NCI-H524 treated with DMSO at 0.1 percent for 48 hours (cell line): ENCODE measurements at places on chromosomes 1 and 21.

DNA sequence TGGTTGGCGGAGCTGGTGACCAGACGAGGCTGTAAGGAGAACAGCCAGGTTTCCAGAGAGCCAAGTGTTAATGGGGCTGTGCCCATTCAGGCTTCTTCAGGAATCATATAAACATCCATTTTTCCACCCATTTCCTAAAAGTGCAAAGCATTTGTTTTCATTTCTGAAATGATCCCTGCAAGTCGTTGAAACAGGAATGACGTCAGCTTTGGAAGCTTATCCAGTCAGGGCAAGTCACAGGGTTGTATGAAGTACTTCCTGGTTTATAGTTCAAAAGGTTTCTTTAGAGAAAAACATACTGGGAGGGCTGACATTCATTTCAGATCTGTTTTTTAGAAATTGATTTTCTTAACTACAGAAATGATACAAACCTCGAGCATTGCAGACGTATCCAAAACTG lies 29.2 kb downstream of the IGSF5 start:
- no peak for DNase-seq

- no peak for DNase-seq
Measured at GRCh38 chr1:47002211-47002610, 21.3 kb upstream of the CYP4X1 start.

DNA sequence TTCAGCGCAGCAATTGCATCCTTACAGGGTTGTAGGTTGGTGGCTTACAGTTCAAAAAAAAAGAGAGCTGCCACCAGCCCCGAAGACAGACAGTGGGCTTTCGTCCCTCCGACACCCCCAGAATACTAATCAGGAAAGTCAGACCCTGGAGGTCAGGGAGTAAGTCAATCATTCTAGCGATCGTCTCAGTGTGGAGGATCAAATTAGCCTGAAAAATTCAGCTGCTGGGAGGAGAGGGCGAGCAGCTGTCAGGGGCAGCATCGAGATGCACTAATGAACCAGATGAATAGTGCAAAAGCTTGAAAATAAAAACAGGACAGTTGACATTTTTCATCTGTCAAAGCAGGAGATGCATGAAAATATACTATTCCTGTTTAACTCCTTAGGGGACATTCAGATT lies 138.4 kb downstream of the NEK7 start:
- no peak for DNase-seq

DNA sequence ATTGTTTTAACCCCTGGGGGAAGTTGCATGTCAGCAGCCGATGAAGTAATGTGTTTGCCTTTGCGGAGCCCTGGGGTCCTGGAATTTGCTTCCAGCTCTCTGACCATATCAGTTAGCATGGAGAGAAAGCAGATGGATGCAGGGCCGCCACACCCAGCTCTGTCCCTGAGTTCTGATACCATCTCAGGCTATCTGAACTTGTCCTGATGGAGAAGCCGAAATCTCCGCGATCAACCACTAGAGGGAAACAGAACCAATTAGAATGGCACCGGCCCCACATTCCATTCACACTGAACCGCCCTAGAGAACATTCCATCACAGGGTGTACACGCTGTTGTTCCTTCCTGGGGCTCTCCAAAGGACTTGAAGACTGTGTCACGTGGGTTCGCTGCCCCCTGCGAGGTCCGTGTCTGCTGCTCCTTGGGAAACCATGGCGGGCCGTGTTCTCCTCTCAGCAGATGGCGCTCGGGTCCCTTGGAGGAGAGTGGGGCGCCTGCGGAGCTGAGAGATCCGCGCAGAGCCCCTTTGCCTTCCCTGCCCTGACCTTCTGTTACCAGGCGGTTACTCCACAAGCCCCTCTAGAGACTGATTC lies 75.4 kb downstream of the ABCA4 start:
- DNase-seq = peak; percentile 48

DNA sequence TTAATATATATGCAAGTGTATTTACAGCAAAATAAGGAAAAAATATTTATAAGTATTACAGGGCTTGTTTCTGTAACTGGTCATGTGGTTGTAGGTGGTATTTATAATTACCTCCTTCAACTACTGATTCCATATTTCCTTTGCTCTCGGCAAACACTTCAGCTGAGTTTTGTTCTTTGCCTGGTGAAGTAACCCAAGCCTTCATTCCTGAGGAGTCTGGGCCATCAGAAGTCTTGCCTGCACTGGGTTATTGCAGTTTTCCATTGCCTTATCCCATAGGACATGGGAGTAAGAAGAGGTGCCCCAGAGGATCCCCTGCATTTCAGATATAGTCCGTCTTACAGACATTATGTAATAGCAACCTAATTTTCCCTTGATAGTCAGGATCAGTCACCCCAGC lies 23.8 kb downstream of the MARK1 start:
- DNase-seq = no peak

GRCh38 chr1:53967409-53968124 lies 21.4 kb downstream of the LRRC42 start:
- DNase-seq = peak; percentile 80

GRCh38 chr1:25540750-25541342 lies 2.6 kb upstream of the LDLRAP1 start:
- no peak for DNase-seq

GRCh38 chr21:41367301-41367944 lies 5.6 kb downstream of the MX2 start:
- no peak for DNase-seq

DNA sequence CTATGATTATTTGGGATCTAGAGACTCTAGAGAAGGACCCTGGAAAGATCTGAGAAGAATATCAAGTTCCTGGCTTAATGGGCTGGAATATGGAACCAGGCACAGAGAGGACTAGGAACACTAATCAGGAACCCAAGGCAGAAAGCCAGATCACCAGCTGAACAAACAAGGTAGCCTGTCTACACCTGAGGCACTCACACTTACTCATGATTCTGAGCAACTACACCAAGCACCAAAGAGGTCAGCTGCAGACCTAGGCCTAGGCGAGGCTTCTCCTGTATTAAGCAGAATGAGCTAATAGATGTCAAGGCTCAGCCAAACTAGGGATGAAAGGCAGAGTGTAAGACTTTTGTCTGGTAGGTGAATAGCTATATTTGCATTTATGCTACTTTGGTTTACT lies 368.1 kb downstream of the LTN1 start:
- DNase-seq = no peak

GRCh38 chr1:37661401-37661800 lies 26.7 kb upstream of the RSPO1 start:
- no peak for DNase-seq

GRCh38 chr21:21751286-21751685 lies 753.1 kb downstream of the NCAM2 start:
- no peak for DNase-seq

GRCh38 chr1:43306688-43307457 lies 6.1 kb downstream of the TIE1 start:
- no peak for DNase-seq

GRCh38 chr1:38261574-38261973 lies 215.0 kb upstream of the POU3F1 start:
- DNase-seq = no peak

- DNase-seq = no peak
Measured at GRCh38 chr1:184745110-184745509, 9.5 kb downstream of the EDEM3 start.

- no peak for DNase-seq
Measured at GRCh38 chr1:15154480-15155036, 1.0 kb downstream of the TMEM51 start.

DNA sequence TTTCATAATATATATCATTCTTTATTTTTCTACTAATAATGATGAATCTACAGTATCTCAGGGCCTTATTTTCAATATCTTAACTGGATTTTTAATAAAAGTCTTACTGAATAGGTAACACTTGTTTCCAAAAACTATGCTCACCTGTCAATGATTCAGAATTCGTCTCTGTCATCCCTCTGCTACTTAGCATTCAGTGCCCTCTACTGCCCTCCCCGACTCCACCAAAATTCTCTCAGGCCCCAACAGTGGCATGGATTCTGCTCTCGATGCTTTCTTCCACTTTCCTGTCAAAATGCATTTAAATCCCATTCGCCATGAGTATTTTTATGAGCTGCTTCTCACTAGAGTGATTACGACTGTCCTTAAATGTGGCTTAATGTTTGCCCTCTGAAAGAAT lies 10.5 kb upstream of the BACH1 start:
- no peak for DNase-seq

GRCh38 chr1:106526650-106527049 lies 529.8 kb upstream of the PRMT6 start:
- no peak for DNase-seq

GRCh38 chr1:201282216-201282615 lies 1.1 kb upstream of the PKP1 start:
- DNase-seq = no peak

DNA sequence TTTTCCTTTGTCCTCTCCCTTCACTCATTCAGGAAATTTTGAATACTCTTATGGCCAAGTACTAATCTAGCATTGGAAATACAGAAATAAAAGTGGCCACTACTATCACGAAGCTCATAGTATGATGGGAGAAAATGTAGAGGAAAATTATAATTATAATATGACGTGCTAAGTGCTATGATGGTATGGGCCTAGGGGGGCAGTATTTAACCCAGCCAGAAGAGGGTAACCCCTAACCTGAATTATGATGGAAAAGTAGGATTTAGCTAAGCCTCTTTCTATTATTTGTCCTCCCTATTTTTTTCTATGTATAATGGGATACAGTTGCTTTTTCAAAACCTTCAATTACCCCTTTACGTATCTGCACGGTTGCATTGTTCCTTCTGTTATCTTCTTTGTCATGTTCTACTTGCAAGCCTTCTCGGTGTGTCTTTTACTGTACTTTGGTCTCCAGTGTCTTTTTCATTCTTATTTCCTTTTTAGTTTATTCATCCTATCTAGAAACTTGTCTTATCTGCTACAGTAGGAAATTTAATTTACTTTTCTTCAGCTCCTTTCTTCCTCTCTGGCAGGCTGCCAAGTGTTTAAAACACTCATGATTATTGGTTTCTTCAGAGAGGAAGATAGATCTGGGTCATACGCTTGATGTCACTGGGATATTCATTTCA lies 88.8 kb upstream of the GPR52 start:
- no peak for DNase-seq

GRCh38 chr1:211843018-211843417 lies 12.5 kb upstream of the LPGAT1 start:
- DNase-seq = no peak

- no peak for DNase-seq
Measured at GRCh38 chr1:185969028-185969427, 234.8 kb downstream of the HMCN1 start.

- peak; percentile 6 for DNase-seq
Measured at GRCh38 chr1:230335861-230336522, 90.1 kb downstream of the PGBD5 start.

DNA sequence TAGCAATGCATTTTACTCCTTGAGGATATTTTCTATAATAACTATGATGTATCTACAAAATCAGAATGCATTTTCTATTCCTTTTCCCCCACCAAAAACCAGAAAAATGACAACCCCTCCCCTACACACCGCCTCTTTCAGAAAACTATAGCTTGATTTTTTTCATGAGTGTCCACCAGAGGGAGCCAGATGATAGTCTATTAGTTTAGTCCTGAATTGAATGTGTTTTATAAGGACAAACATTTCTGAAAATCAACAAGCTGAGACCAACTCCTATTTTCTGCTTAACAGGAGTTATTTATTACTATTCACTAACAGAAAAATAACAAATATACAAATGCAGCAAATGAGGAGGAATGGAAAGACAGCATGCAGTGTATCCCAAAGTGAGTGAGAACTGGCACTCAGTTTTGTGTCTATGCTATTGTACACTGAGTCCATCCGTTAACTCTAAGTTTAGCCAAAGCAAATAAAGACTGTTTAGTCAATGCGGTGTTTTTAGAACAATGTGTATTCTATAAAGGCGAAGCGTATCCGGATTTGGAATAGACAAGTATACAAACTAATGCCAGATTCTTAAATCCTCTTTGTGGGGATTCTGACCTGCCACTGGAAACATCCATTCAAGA lies 182.6 kb downstream of the VAV3 start:
- DNase-seq = no peak

- no peak for DNase-seq
Measured at GRCh38 chr1:84339503-84339902, 38.0 kb downstream of the SAMD13 start.

GRCh38 chr1:106962591-106962990 lies 93.9 kb upstream of the PRMT6 start:
- DNase-seq = no peak

DNA sequence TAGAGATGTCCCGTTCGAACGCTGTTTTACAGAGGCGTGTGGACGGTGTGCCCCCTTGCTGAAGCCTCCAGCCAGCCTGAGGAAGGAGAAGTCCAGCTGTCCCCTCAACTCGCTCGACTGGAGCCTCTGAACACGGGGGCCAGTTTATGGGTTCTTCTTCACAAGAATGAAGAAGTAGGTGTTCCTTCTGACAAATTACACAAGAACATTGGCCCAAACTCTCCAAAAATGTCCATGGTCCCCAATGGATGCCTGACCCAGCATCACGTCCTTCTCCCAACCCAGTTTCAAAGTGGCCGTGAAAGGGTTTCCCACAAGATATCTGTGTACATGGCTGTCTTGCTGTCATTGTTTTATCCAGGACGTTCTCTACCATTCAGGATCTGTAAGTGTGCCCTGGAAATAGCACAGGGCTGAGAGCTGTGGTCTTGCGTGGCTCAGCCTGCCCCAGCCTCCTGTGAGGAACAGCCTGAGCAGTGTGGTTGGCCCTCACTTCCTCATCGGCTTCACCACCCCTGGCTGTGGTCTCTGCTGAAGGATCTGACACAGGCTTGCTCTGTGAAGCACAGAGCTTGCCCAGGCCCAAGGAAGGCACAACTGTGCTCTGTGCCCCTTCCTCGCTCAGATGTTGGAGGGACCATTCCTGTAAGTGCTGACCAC lies 1.0 kb upstream of the S100B start:
- DNase-seq = no peak

DNA sequence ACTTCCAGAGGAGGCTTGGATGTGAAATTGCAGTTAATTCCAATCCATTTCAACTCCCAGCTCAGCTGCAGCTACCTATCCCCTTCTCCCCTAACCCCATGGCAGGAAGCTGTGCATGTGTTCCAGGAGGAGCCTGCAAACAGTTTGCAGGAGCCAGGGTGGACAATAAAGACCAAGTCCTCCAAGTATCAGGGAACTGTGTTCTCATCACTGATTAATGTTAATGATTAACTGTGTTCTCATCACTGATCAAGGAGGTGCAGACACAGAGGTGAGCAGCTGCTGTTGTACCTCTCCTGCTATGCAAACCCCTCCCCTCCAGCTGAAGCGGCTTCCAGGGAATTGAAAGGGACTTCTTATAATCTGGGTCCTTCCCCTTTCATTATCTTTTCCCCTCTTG lies 19.2 kb downstream of the CLDN19 start:
- DNase-seq = no peak
